ENCODE measurements at places on chromosomes 7 and 10.

- no peak for DNase-seq
These were observed 19.6 kb downstream of the CABCOCO1 start for GRCh38 chr10:61682323-61682722.

GRCh38 chr10:51129946-51130544, 55.8 kb downstream of the PRKG1 start:
- DNase-seq = no peak

- no peak for DNase-seq
These were observed 490.0 kb downstream of the SH2D4B start for GRCh38 chr10:81027706-81028105.

- no peak for DNase-seq
These were observed 28.9 kb upstream of the INHBA start for GRCh38 chr7:41731493-41732435.

DNA sequence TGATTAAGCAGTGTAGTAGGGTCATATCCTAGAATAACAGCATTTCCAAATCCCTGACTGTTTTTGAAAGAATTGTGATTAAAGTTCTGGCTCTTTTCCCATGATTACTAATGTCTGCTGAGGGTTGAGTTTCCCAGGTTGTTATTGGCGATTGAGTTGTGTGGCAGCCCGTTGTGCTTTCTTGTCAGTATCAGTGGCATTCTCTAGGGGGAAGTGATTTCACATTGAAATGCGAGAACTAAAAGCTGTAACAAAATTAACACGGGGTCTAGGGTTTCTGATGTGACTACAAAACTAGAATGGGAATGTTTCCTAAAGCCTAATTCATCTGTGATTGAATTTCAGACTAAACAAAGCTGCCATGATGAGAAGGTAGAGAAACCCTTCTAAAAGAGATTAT, 349.4 kb downstream of the EXOC4 start:
- peak; percentile 0 for DNase-seq

Data from epithelial cell of prostate (primary cell).